ENCODE measurements at places on chromosomes 16 and 17.

DNA sequence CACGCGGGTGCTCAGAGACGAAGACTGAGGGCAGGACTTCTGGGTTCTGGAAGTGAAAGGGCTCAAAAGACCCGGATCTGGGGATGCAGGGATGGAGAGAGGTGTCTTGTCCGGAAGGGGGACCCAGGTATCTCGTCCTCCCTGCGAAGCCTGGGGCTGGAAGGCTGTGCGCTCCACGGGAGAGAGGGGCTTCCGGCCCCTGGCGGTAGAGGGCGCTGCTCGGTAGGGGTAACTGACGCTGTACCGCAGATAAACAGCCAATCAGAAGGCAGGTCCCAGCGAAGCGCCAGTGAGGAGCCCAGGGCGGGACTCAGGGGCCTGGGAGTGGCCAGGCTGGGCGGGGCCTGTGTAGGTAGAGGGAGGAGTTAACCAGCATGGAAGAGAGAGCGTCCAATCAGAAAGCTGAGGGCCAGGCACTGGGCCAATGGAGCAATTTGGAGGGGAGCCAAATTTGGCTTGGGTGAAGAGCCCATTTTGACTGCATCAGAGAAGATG lies 804 bp downstream of the TGFB1I1 start:
- DNase-seq, result peak; percentile 39

DNA sequence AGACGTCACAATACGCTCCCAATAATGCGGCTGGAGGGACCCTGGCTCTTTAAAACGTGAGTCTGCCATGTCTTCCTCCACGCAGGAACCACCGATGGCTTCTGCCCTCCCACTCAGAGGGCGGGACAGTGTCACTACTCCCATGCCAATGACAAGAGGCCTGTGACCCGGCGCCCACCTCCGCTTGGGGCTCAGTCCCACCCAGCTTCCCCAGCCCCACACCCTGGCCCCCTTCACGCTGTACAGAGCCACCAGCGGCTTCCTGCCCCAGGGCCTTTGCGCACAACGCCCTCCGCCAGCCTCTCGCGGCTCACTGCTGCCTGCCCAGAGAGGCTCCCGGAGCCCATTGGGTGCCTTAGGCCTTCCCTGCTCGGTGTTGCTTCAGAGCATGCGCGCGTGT lies 29.5 kb upstream of the ZNF469 start:
- no peak for DNase-seq

- no peak for DNase-seq
Measured at GRCh38 chr16:3548859-3549258, 28.3 kb downstream of the NLRC3 start.

- DNase-seq, result no peak
Measured at GRCh38 chr16:75317101-75317522, 65.7 kb upstream of the BCAR1 start.

GRCh38 chr17:8468980-8469379 lies 33.3 kb downstream of the NDEL1 start:
- no peak for DNase-seq

DNA sequence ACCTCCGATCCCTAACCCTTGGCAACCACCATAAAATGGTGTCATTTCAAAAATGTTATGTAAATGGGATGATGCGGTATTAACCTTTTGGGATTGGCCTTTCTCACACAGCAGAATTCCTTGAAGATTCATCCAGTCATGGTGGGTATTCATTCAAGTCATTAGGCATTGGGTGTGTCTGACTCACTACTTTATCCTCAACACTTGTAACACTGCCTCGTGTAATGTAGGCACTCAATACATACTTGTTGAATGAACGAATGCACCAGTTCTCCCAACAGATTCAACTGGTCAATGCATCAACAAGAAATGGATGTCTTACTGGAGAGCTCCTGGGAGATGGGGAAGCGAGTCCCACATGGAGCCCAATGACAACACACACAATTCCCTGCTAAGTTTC lies 21.8 kb upstream of the GAN start:
- no peak for DNase-seq

DNA sequence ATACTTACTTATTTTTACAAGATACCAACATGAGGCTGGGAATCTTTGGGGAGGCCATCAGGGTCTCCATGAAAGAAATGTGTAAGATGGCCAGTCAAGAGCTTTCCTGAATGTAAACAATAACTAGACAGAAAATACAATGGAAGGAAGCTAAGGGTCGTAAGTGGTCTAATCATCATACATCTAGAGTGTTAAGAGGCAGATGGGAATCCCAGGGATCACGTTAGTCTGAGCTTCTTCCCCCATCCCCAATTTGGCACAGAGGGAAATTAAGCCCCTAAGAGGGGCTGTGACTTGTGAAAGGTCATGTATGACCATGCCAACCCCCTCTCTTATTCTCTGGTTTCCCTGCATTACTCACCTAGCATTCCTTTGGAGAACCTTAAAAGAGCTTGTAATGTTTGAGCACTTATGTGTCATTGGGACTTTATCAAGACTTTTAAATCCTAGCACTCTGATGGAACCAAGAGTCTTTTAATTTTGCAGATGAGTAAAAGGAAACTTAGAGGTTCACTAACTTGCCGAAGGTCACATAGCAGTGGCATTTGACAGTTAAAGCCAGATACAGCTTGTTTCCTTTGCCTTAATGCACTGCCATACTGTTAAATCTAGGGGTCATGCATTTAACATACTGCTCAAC lies 46.1 kb downstream of the DCUN1D3 start:
- no peak for DNase-seq
